ENCODE measurements at places on chromosomes 5 and 9.

DNA sequence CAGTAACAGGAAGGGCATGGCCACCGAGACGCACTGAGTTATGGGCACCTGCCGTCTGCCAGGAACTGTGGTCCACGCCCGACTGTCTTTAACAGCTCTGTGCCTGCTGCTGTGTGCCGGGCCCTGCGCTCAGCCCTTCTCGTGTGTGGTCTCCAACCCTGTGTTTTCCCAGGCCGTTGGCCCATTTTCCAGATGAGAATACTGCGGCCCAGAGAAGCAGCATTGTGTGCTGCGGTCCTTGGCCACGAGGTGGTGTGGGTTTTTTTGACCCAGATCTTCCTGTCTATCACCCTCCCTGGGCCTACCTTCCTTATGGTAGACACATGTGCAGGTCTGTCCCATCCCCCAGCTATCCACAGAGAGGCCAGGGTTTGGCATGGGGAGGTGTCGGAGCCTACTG, 47.0 kb downstream of the RXRA start:
- no peak for DNase-seq

- no peak for DNase-seq
Measured at GRCh38 chr9:3205421-3206095, 320.2 kb downstream of the RFX3 start.

DNA sequence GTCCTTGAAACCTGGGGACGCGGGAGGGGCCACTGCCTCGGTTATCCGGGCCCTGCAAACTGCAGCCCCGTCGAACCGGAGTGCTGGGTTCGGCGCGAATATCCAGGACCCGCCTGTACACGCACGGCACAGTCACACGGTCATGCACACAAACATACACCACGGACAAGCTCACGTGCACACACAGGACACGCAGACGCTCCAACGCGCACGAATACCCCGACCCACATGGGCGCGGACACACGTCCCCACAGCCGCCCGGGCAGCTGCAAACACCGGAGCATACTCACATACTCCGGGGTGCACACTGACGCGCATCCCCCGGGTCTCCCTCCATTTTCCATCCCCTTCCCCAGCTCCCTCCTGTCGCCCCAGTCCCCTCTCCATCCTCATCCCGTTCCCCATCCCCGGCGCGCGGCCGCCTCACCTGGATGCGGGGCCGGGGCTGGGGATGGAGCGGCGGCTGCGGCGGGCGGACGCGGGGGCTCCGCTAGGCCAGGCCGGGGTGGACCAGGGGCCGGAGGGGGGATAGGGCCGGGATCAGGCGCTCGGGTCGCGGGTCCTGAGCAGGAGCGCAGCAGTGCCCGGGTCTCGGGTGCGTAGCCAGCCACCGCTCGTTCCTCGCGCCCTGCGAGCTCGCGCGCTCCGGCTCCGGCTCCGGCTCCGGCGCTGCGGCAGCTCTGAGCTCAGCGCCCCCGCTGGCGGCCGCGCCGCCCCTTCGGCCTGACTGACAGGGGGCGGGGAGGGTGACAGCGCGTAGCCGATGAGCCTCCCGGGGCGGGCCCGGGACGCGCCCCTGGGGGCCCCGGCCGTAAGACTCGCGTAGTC, at the start of the genes EIF4E1B and SNCB:
TSS of gene EIF4E1B (plus strand) at position 823 of the 828 bp plus-strand sequence. CDS start 12,113 bp downstream, outside the sequence.
TSS of gene SNCB (minus strand) at position 682 of the 828 bp plus-strand sequence. CDS start 880 bp downstream, outside the sequence.
- DNase-seq: no peak

- DNase-seq: peak; percentile 30
Measured at GRCh38 chr9:124238546-124239140, 19.1 kb upstream of the NEK6 start.

Data from CD4-positive, alpha-beta T cell treated with Interleukin-6 at 100 ng/mL for 8 hours (primary cell).